Adipocyte (in vitro differentiated cells): ENCODE measurements at places on chromosomes 7 and 10.

GRCh38 chr10:121133901-121134300, 282.7 kb downstream of the WDR11 start:
- DNase-seq, result no peak

DNA sequence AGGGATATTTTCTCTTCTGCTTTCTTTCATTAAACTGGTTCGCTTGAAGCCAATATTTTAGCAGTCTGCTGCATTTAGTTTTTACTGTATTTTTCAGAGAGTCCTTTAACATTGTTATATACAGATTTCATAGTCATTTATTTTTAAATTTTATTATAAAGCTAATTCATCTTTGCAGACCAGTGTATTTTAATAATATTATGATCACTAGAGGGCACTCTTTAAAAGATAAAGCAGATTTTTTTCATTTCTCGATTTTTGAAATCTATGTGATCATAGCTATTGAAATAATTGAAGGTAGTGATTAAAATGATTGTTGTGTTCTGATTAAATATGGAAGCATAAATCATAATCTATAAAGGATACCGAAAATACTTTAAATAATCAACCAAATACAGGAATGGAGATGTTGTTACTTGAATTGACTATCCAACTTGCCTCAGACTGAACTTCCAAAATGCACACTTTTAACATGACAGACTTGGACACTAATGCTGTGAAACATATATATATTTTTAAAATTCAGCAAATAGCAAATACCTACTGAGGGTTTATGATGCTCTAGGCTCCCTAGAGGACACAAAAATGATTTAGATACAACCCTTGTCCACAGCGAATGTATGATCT, 35.2 kb downstream of the ST7 start:
- DNase-seq, result peak; percentile 68

DNA sequence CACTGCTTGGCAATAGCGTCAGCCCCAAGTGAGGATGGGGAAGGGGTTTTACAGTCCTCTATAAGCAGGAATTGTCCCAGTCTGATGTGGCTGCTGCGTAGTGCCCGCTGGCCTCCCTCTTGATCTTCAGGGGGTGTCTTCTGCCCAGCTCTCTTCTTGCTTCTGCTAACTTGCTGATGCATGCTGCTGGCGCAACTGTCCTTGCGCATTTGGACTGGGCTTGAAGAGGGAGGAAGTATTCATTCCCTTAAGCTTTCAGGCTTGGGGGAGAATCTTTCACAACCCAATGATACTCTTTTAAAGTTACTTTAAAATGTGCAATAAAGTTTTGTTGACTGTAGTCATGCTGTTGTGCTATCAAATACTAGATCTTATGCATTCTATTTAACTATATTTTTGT, 10.3 kb downstream of the GALNT11 start:
- no peak for DNase-seq

DNA sequence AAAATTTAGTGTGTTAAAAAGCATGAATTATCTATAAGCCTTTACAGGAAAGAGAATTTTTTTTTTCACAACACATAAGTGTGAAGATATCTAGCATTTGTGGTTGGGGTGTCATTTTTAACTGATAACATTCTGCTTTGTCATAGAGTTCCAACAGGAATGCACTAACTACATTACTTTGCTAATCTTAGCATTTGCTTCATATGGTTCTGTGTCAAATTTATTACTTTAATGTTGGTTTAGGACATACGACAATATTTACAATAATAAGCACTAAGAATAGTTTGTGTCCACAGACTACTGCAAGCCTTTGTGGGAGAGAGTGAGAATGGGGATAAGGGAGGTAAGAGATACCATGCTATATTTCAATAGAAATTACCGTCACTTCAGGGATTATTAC, 40.6 kb upstream of the MAGI2 start:
- no peak for DNase-seq

DNA sequence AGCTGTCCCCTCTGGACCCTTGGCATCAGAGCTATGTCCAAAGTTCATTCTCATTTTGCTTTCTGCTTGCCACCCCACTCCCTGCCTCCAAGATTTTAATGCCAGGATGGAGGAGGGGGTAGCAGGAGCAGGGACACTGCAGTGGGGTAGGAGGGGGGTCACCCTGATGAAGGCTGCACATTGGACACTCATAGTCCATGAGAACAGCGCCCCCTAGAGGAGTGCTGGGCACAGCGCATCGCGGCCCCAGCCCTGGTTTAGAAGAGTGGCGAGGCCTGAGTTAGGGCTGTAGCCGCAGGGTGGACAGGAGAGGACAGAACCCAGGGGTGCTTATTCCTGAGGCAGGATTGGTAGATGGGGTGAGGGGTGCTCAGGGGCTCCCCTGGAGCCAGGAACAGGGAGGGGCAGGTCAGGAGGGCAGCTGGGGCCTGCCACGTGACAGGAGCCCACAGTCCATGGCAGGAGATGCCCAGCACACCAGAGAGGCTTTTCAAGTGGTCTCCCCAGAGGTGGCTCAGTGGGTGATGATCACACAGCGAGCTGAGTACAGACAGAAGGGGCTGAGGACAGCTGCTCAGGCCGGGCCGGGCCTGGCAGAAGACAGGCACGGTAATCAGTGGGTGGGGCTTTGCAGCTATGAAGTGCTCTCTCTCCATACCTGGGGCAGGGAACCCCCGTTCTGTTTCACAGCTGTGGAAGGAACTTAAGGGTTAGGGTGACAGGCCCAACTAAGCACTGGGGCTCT, 71.4 kb downstream of the NEURL1 start:
- no peak for DNase-seq

GRCh38 chr10:86644152-86644793, 10.1 kb upstream of the OPN4 start:
- DNase-seq, result peak; percentile 60

DNA sequence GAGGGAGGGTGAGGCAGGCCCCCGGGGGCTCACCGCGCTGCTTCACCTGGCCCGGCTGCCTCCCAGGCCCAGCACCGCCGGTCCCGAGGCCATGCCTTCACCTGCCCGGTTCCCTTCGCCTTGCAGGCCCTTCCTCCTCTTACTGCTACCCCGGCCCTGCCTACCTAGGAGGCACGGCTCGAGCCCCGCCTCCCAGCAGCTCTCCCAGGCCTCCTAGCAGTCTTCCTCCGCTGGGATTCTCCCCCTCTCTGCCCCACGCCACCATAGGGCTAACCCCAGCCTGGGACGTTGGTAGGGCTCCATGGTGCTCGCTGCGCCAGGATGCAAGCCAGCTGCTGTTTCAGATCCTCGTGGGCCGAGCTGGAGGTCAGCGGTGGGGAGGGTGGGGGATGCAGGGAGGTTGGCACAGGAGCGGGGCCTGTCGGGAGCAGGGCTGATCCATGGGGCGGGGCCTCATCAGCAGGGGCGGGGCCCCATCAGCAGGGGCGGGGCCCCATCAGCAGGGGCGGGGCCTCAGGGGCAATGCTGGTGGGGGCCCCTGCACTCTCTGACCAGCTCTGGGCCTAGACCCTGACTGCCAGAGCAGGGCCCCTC, 63.3 kb downstream of the RASGEF1A start:
- DNase-seq, result no peak

GRCh38 chr7:129655811-129656210, 44.3 kb downstream of the NRF1 start:
- no peak for DNase-seq

GRCh38 chr7:94540428-94540827, 30.8 kb downstream of the CASD1 start:
- peak; percentile 15 for DNase-seq

DNA sequence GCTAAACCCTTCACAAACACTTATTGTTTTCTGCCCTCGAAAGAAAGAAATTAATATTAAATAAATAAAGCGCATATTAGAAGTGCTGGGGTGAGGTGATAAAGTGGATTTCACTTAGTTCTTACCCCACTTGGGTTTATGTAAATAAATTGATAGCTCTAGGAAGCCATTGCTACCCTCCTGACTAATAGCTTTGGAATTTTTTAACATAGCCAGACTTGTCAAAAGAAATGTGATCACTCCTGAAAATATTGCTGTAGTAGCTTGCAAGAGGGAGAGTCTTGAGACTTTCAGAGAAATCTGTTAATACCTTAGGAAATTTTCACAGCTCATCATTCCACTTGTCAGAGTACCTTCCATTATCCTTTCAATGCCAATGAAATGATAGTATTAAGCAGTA, 7.6 kb downstream of the ARL5B start:
- peak; percentile 70 for DNase-seq

- peak; percentile 69 for DNase-seq
Observed at GRCh38 chr10:12796401-12797160, 204.9 kb downstream of the CCDC3 start.

DNA sequence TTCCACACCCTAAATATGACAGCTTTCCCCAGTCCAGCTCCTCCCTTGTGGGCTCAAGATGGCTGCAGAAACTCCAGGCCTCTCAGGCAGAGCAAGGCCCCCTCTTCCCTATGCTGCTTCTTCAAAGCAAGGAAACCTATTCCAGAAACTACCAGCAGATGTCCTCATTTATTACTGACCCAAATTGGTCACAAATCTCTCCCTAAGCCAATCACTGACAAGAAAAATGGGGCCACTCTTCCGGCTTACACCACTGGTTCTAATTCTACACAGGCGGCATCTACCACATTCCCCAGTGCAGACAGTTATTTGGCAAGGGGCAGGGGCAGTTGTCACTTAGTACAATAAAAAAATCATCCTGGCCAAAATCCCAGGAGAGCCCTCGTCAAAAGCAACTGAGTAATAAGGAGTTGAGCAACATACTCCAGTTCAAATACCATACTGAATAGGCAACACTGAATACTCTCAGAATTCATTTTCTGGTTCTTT, 150.4 kb downstream of the SFMBT2 start:
- DNase-seq, result peak; percentile 18

- DNase-seq, result no peak
Observed at GRCh38 chr7:137695942-137696341, 150.8 kb downstream of the DGKI start.

DNA sequence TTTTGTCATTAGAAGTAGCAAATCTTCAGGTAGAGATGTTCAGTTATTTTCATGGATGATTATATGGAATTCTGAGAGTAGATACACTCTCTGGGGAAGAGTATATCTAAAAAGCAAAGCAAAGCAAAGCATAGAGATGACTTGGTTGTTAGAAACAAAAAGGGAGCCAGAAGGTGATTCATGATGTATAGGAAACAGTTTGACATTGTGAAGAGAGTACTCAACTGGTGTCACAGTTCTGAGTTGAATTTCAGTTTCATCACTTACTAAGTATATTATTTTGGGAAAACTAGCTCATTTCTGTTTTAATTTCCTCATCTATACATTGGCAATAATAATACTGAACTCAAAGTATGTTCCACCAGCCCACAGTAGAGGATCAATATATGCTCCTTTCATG, 86.8 kb downstream of the SEMA3C start:
- DNase-seq, result no peak

DNA sequence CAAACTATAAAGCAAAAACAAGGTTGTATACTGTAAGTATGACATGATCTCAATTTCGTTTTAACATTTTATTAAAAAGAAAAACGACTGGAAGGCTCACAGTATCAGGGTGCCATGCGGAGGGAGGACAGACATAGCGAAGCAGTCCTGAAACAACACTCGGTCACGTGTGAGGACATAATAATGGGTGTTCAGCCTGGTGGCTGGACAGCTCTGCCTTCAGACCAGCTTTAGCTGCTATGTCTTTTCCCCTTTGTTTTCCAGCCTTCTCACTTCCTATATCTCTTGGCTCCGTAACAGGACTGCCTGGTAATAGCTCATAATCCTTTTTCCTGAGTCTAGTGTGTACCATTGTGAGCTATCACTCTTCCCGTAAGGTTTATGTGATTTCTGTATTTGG, 18.4 kb upstream of the KLF14 start:
- no peak for DNase-seq

GRCh38 chr10:25113191-25114035, 61.4 kb upstream of the GPR158 start:
- DNase-seq, result peak; percentile 78

DNA sequence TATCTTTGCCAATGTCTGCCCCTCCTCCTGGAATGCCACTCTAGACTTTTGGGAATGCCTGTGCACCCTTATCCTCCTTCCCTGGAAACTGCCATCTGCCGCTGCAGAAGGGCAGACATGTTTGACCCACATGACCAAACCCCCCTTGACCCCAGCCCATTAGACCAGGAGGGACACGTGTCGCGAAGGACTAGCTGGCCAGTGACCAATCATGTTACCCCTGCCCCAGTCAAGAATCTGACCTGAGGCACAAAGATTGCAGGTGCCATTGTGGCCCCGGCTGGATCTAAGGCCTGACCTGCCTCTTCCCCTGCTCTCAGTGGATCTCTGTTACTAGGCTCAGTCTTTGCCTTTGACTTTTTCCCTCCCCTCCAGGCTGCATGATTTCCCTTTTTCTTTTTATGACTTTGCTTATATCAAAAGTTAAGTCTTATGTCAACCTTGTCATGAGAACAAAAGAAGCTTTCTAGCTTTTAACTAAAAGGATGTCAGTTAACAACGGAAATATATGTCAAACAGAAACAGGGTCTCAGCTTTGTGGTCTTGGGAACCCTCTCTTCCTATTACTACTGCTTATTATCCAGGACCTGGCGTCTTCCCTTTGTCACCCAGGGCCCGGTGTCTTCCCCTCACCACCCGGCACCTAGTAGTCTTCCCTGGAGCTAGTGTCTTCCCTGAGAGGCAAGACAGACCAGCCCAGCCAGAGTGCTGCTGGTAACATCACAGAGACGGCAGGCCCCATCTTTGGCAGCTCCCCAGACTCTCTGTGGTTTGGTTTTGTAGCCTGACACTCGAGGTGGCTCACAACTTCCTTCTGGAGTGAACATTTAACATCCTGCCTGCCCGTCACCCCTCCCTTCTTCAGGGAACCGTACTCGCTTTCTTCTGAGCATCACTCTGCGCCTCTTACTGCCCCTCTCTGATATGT, 24.4 kb upstream of the PPIF start:
- DNase-seq, result peak; percentile 74

DNA sequence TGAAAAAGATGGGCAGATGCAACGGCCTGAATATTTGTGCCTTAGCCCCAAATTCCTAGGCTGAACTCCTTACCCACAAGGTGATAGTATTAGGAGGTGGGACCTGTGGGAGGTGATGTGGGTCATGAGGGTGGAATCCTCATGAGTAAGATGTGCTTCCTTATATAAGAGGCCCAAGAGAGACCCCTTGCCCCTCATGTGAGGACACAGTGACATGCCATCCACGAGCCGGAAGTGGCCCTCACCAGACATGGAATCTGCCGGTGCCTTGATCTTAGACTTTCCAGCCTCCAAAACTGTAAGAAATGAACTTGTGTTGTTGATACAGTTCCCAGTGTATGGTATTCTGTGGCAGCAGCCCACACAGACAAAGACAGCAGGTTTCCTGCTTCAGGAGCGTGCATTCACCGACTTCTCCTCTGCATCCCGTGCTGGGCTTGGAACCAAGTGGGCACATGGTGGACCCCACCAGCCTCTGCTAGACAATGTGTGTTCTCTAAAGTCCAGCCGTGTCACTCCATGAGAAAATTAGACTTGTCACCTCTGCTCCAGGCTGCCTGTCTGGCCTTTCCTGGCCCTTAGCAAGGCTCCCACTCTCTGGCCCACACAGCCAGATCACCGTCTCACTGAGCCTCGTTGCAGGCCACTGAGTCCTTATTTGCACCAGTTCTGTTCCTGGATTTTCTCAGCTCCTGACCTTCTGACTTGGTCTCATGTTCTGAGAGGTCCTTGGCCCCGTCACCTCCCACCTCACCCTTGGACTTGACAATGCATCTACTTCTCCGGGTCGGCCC, 52.9 kb upstream of the CACUL1 start:
- no peak for DNase-seq
